EH (cell line): ENCODE measurements at places on chromosomes 7 and 10.

DNA sequence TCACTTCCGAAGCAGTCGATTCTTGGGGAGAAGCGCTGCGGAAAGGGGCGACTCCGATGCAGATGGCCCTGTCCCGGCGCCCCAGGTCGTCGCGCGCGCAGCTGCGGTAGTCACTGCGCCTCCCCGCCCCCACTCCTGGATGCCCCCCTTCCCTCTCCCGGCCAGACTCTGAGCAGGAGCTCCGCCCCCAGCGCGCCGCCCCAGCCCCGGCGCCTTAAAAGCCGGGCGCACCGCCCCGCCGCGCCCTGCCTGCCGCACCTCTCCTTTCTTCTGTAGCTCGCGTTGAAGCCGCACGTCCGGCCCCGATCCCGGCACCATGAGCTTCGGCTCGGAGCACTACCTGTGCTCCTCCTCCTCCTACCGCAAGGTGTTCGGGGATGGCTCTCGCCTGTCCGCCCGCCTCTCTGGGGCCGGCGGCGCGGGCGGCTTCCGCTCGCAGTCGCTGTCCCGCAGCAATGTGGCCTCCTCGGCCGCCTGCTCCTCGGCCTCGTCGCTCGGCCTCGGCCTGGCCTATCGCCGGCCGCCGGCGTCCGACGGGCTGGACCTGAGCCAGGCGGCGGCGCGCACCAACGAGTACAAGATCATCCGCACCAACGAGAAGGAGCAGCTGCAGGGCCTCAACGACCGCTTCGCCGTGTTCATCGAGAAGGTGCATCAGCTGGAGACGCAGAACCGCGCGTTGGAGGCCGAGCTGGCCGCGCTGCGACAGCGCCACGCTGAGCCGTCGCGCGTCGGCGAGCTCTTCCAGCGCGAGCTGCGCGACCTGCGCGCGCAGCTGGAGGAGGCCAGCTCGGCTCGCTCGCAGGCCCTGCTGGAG is at the start of gene INA:
INA (plus strand) TSS at position 243 of the 817 bp plus-strand sequence; CDS start at position 317, 74 bp downstream.
- peak; percentile 69 for DNase-seq

- no peak for DNase-seq
These were observed 11.2 kb downstream of the YKT6 start for GRCh38 chr7:44212018-44212417.

- DNase-seq: no peak
These were observed 236.6 kb downstream of the EBF3 start for GRCh38 chr10:129727495-129727894.

DNA sequence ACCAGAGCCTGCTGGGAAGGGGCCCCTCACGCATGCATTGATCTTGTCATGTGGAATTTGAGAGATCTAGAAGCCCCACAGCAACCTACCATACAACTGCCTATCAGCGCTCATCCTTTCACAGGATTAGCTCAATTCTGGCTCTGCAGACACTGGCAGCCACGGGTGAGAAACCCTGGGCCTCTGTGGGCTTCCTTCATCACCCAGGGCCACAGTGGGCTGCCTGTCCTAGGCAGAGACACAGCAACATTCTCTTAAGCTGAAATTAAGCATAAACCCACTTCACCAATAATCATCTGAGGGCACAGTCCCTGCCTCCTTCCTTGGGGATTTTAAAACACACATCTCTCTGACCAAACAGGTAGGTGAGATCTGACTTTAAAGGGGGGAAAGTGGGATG is 3.3 kb upstream of the PRSS2 start:
- no peak for DNase-seq

GRCh38 chr7:115359955-115360354 is 438.1 kb downstream of the MDFIC start:
- no peak for DNase-seq

DNA sequence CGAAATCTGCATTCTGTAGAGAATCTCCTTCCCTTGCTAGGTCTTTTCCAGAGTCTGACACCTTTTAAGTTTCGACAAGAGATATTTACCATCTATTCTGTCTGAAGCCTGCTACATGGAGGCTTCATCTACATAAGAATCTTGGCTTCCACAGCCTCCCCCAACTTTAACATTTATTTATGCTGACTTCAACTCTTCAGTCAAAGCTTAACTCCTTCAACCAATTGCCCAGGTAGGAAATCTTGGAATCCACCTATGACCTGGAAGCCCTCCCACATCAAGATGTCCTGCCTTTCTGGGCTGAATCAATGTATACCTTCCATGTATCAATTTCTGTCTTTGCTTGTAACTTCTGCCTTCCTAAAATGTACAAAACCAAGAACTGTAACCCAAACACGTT is 54.7 kb downstream of the MINPP1 start:
- DNase-seq: no peak

DNA sequence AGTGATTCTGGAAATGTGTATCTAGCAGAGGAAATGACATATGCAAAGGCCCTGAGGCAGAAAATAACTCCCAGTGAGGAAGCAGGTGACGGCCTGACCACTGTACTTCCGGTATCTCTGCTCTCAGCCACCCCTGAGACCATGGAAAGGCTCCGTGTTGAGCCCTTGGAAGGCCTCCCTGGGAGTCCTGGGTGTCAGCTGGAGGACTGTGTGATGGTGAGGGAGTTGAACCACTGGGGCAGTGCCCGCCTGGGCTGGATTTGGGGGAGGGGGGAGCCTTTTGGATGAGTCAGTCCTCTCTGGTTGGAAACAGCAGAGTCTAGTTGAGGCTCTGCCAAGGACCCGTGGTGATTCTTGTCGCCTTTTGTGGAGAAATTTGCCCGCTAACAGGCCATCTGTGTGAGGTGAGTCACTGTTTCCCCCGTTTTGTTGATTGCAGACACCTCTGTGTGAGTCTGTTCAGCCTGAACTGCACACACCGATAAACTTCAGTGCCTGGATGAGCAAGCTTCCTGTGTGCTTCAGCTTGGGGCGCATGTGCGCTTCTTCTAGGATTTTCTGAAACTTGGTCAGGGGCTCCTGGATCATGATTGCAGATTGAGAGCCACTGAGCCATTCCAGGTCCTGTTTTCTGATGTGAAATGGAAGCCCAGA is 98.6 kb downstream of the GRK5 start:
- DNase-seq: peak; percentile 98
